ENCODE measurements at places on chromosomes 3 and 15.

DNA sequence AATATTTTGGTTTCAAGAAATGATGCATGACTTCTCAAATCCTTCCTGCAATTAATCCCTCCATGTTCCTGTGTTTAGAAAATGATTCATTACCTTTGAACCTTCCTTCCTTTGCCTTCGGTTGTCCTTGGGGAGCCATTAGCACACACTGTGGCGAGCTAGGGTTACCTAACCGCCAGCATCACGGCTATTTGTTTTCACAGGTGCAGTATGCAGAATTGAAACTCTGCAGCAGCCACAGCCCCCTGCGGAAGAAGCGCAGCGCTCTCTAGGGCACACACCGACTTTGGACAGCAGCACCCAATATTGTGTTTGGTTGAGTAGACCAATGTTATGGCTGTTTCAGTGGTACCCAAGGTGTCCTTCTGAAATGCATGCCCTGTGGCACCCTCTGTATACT is 247.4 kb downstream of the MCTP2 start:
- DNase-seq: no peak

GRCh38 chr15:97082830-97083229 is 752.3 kb downstream of the NR2F2 start:
- DNase-seq: no peak

- no peak for DNase-seq
These were observed 41.5 kb upstream of the MTMR10 start for GRCh38 chr15:31032961-31033371.

DNA sequence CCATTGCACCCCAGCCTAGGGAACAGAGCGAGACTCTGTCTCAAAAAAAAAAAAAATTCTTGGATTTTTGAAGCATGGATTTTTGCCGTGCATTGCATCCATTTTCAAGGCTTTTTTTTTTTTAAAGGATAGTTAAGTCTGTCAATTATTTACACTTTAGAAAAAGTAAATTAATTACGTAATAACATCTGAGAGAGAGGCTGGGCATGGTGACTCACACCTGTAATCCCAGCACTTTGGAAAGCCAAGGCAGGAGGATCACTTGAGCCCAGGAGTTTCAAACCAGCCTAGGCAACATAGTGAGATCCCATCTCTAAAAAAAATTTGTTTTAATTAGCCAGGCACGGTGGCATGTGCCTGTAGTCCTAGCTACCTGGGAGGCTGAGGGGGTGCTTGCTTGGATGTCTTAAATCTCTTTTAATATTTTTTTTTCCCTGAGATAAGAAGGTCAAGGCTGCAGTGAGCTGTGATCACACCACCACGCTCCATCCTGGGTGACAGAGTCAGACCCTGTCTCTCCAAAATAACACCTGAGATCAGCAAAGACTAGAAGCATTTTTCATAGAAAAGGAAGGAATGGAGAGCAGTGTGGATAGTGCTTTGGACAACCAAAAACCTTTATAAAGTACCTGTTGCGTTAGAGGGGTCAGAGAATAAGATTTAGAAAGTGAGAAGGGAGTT is 6.8 kb upstream of the SENP7 start:
- DNase-seq: no peak

- DNase-seq: no peak
These were observed 116.5 kb downstream of the UBE2E2 start for GRCh38 chr3:23319366-23320312.

- no peak for DNase-seq
These were observed 28.1 kb upstream of the VEPH1 start for GRCh38 chr3:157531301-157531660.

GRCh38 chr3:146539315-146539714 is 5.1 kb downstream of the PLSCR1 start:
- DNase-seq: no peak

DNA sequence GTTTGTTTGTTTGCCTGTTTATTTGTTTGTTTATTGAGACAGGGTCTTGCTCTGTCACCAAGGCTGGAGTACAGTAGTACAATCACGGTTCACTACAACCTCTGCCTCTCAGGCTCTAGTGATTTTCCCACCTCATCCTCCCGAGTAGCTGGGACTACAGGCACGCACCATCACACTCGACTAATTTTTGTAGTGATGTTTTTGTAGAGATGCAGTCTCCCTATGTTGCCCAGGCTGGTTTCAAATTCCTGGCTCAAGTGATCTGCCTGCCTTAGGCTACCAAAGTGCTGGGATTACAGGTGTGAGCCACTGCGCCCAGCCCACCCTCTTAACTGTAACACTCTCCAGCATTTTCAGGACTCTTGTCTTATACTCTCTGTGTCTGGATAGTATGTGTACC is 26.7 kb downstream of the PLD1 start:
- no peak for DNase-seq

DNA sequence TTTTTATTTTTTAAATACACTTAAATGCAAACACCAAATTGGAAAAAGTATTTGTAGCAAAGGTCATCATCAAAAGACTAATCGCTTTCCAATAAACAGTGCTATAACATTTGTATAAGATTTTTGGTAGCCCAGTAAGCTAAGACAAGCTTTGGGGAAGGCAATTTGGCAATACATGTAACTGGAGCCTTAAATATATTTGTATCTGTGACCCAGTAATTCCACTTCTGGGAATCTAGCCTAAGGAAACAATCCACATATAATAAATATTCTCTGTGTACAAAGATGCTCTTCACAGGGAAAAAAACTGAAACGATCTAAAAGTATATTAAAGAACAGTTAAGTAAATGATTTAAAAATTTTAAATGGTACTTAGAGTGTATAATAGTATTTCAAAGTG is 65.5 kb upstream of the TJP1 start:
- no peak for DNase-seq

GRCh38 chr15:59304034-59304795 is 68.5 kb downstream of the MYO1E start:
- no peak for DNase-seq

DNA sequence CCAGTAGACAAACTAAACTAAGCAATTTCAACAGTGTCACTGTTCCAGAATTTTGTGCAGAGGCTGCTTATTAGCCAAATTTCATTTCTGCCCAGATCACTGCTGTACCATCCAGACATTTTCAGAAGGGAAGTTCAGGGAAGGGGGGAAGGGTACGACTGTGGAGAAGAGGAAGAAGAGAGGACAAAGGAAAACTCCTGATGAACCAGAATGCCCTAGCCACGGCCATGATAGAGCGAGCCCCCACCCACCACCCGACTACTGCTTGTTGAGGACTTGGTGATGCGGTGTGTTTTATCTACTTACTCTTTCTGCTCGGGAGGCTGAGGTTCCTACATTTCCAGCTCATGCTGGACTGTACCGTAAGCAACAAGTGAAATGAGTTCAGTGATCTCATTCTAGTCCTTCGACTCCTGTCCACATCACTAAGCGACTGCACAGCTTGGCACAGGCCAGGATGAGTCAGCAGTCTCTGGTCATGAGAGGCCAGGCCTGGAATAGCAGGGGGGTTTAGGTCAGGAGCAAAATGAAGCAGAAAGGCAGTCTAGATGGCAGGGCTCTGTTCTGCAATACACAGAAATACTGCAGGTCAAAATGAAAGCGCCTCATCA is 330.8 kb downstream of the TIGIT start:
- DNase-seq: peak; percentile 77

DNA sequence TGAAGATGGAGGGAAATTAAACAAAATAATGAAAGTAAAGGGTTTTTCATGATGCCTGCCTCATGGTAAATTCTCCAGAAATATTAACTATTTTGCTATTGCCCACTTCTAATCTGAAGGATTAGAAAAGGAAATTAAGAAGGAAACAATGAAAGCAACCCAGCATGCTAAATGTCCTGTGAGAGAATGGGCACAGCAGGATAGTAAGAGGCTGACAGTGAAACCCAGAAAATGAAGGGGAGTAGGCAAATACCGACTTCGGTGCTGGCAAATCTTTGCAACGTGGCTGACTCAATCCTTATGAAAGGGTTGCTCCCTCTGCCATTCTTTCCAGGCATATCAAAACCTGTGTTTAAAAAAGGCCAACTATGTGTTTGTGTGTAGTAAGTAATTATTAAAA is 147.5 kb upstream of the SYNPR start:
- DNase-seq: no peak

DNA sequence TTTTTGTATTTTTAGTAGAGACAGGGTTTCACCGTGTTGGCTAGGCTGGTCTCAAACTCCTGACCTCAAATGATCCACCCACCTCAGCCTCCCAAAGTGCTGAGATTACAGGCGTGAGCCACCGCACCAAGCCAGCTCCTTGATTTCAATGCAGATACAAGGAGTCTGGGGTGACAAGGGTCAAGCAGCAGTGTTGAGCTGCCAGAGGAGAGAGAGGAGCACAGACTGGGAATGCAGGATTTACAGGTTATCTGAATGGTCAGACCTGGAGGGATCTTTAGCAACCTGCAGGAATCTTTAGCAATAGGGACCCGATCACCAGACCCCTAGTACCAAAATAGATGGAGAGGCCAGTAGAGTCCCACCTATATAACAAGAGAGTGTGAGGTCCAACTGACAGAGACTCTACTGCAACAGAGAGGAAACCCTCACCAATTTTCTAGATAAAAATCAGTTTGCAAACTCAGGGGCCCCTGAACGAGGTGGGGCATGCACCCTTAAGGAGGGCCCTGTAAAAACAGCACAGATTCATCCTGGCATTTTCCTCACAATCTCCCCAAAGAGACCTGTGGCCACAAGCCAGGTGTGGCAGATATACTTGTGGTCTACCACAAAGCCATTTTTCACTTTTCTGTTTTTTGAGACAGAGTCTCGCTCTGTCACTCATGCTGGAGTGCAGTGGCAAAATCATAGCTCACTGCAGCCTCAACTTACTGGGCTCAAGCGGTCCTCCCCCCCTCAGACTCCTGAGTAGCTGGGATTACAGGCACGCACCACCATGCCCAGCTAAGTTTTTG is 10.7 kb upstream of the SHISA5 start:
- DNase-seq: no peak

- no peak for DNase-seq
These were observed 132.3 kb downstream of the VPS8 start for GRCh38 chr3:184944241-184944640.

DNA sequence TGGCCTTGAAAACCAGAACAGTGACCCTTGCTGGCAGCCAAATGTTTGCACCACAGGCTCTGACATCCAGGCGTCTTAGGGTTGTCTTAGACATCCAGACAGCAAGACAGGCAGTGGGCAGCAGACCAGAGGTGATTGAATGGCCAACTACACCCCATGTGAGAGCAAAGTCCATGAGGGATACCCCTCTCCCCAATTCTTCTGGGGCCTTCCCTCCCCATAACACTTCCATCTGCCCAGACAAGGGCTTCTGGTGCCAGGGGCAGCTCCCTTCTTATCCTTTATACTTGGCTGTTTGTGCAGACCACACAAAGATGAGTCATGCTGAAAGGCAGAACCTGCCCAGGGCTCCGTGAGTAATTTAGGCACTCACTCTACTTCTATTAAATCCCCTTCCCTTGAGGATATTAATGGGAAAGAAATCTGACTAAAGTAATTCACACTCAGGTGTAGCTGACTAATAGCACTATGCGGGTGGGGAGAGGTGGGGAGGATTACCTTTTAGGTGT is 257.9 kb downstream of the UACA start:
- peak; percentile 49 for DNase-seq

- no peak for DNase-seq
These were observed 40.2 kb upstream of the MAPKBP1 start for GRCh38 chr15:41734079-41734478.

DNA sequence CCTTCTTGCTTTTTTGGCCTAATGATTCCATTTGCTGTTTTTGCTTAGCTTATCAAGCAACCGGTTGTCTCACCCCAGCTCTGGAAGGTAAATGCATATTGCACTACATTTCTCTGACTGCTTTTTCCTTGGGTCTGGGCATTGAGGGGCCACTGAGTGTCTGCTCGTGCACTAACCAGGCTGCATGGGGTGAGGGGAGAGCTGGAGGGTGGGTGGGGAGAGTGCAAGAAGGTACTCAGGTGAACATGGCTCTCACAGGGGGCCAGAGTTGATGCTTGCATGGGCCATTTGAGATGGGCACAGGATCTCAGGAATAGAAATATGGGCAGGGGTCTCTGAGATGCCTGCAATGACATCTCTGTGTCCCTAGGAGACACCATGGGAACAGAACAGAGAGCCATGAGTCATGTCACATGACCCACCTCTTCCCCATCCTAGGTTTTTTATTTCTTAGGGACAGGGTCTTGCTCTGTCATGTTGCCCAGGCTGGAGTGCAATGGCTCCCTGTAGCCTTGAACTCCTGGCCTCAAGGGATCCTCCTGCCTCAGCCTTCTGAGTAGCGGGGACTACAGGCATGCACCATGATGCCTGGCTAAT is 6.2 kb downstream of the ALPK3 start:
- DNase-seq: no peak

DNA sequence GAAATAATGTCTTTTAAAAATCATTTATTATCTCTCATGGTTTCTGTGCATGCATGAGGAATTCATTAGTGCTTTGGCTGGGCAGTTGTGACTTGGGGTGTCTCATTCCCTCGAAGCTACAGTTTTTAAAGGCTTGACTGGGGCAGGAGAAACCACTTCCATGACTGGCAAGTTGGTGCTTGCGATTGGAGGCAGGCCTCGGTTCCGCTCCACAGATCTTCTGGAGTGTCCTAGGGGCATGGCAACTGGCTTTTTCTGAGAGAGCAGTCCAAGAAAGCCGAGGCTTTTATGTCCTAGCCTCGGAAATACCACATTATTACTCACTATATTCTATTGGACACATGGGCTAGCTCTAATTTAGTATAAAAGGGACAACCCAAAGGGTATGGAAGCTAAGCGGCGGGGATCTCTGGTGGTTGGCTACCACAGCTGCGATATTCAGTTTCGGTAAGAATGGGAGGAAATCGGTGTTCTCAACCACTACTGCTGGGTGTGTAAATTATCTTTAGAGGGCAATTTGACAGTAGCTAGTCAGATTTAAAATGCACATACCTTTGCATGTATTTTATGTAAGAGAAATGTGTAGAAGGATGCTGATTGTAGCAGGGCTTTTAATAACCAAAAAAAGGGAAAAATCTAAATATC is 48.8 kb upstream of the TOP2B start:
- no peak for DNase-seq

GRCh38 chr3:160953686-160954085 is 151.5 kb downstream of the B3GALNT1 start:
- no peak for DNase-seq

- DNase-seq: peak; percentile 7
These were observed 175.7 kb downstream of the TNIK start for GRCh38 chr3:171284308-171285075.

- DNase-seq: no peak
These were observed 54.9 kb downstream of the RAP2B start for GRCh38 chr3:153216928-153217327.

- no peak for DNase-seq
These were observed 681.2 kb upstream of the GRM7 start for GRCh38 chr3:6179761-6180160.

DNA sequence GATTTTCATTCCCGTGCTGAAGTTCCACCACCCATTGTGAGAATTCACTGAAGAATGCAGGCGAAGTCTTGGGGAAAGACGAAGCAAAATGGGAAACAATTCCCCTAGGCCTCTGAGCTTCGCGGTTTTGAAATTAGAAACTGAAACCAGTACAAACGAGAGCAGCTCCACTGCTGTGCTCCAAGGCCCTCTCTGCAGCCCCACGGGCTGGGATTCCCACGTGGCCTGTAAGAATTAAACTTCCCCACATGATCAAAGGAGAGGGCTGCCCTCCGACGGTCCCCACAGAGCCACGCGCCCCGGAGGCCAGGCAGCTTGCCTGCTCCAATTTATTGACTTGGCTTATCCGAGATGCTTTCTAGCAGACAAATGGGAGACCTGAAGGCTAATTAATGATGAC is 144.0 kb downstream of the GREM1 start:
- DNase-seq: peak; percentile 63

- DNase-seq: no peak
These were observed 137.2 kb upstream of the IQSEC1 start for GRCh38 chr3:13210221-13210975.
